ENCODE measurements at places on chromosomes 7 and 10. TPM values are rescaled to one million over a fixed set of nuclear protein-coding genes. Genes with fewer than 3 reads are reported as not detected.

DNA sequence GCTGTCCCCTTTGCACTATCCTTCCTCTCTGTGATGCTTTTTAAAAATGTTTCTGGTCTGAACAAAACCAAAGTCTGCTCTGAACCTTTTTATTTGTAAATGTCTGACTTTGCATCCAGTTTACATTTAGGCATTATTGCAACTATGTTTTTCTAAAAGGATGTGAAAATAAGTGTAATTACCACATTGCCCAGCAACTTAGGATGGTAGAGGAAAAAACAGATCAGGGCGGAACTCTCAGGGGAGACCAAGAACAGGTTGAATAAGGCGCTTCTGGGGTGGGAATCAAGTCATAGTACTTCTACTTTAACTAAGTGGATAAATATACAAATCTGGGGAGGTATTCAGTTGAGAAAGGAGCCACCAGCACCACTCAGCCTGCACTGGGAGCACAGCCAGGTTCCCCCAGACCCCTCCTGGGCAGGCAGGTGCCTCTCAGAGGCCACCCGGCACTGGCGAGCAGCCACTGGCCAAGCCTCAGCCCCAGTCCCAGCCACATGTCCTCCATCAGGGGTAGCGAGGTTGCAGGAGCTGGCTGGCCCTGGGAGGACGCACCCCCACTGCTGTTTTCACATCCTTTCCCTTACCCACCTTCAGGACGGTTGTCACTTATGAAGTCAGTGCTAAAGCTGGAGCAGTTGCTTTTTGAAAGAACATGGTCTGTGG, 11.4 kb upstream of the CSGALNACT2 start:
- DNase-seq: no peak

- no peak for DNase-seq
These were observed 114.8 kb upstream of the ARID5B start for GRCh38 chr10:61786728-61787127.

DNA sequence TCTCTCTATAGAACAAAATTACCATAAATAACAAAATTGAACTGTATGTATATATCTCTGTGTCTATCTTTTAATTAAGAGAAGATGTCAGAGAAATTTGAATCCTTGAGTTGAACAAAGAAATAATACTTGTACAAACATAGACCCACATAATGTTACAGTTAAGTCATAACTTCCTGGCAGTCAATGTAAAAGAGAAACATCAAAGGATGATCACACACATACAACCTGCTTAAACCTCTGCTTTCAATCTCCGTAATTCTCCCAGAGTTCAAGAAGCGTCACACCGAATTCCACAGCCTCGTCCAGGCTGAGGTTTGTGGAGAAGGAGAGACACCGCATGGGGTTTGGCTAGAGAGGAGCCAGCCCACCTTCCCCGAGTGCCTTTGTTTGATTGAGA, 40.1 kb upstream of the LRRC4 start:
- DNase-seq: no peak

- DNase-seq: no peak
These were observed 245.7 kb downstream of the TCERG1L start for GRCh38 chr10:131065673-131066305.

DNA sequence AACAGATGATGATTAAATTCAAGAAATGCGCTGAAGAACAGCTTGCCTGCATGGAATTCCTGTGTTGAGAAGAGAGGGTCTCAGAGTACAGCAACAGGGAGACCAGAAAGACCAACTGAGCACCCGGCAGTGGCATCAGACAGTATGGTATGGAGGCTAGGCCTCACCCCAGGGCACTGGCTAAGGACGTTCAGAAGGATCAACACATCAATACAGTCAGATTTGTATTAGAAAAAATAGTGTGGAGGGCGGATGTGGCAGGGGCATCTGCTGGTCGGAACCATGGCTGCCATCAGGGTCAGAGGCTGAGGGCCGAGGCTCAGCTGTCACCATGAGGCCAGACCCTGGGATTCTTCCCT, 142.1 kb downstream of the ADARB2 start:
- DNase-seq: peak; percentile 24

GRCh38 chr7:35359423-35359822, 105.5 kb upstream of the TBX20 start:
- no peak for DNase-seq

DNA sequence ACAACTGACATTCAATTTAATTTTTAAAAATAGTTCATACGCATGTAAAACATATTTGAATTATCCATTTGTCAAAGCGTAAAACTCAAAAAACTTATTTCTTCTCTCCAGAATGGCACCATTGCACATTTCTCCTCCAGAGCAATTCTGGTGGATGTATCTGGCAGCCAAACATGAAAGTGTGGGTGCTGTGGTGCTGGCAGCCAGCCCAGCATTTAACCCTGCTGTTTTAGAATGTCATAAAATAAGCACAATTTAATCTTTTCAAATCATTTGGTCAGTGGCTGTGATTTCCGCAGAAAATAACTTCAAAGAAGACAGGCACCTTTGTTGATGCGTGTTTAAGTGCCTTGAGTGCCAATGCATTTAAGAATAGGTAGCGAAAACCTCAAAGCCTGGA, 302.7 kb upstream of the MEOX2 start:
- no peak for DNase-seq

DNA sequence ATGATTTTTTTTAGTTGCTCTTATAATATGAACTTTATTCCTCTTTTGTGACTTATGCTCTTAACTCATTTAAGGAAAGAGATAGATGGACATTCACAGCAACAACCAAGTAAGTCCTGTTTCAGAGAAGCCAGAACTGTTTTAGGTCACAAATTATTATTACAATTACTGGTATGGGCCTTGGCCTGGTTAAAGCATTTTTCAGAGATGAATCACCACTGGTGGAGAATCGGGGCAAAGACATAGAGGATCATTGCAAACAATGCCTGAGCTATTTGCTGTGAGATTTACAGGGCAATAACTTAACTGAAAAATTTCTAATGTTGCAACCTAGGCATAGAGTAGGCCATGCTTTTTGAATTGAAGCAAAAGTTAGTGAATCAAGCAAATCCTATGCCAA, 138.0 kb upstream of the YAE1 start:
- no peak for DNase-seq

GRCh38 chr10:21368022-21368582, 157.4 kb downstream of the SKIDA1 start:
- DNase-seq: no peak

GRCh38 chr7:149811221-149811620, 27.0 kb upstream of the ZNF862 start:
- no peak for DNase-seq

- peak; percentile 87 for DNase-seq
These were observed 76.0 kb upstream of the NKX6-2 start for GRCh38 chr10:132861884-132862461.

DNA sequence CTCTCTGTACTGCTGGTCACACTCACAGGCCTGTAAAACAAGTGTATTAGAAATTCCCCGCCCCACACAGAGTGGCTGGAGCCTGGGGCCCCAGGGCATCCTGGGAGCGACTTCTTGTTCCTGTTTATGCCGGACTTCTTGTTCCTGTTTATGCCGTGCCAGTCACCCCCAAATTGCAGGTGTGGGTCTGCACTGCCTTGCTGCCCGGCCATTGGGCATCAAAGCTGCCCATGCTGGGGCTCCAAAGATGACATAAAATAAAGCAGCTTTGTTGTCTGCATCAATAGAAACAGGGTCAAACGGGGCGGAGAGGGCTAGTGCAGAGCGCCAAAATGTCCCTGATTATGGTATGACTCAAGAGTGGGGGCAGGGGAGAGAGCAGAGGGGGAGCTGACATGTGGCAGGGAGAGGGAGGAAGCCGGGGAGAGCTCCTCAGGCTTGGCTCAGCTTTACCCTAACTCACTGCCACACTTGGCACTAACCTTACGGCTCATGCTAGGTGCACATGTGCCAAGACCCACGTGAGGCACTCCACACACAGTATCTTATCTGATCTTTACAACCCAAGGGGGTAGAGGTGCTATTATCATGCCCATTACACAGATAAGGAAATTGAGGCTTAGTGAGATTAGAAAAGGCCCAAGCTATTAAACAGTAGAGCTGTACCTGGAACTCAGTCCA, 98.4 kb downstream of the PIP4K2A start:
- no peak for DNase-seq

GRCh38 chr10:19578571-19578970, 237.7 kb upstream of the PLXDC2 start:
- no peak for DNase-seq

DNA sequence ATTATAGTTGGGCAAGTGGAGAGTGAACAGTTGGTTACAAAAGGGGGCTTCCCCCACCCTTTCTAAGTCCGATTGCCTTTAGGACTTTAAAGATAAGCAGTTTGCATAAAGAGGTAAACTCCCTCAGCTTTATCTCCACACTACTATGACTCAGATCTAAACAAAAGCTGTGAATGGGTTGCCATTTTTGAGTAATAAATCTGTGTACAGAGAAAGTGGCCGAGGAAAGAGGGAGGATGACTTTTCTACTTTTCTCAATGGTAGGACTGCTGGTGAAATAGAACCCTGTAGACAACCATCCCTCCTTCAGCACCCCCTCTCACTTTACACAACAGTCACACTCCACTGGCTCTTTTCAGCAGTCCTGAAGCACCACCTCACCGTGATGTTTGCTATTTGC, 71.2 kb downstream of the DNMBP start:
- DNase-seq: no peak

DNA sequence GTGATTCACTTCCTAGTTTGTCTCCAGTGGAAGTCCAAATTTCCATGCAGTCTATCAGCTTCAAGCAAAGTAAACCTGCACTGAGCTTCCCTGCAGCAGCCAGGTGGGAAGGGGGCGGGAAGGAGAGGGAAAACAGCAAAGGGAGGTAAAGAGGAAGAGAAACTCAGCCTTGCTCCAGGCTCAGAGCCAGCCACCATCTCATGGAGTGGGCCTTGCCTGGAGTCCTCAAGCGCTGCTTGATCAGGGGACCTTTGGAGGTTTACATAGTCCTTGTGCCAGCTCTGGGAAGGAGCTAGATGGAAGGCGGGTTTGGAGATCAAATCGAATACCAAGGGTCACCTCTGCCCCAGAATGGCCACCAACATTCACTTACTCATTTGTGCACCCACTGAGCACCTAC, 7.4 kb downstream of the CRTAC1 start:
- no peak for DNase-seq

DNA sequence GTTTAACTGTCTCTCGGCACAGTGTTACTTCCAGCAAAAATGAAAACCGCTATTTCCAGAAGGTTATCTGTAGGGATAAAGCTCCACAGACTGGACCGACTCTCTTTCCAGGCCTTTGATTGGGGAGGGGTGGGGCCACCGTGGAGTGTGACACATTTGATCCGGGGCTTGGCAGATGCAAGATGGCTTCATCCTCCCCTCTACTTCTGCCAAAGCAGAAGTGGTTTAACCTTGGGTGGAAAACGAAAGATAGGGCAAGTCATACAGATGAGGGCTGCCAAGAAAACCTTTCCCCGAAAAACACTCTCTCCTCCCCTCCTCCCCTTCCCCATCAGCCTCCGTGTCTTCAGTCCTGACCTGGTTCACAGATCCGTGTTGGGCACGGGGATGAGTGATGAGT, 139.7 kb upstream of the SH2B2 start:
- DNase-seq: no peak

- DNase-seq: no peak
These were observed 39.4 kb downstream of the GBX1 start for GRCh38 chr7:151128144-151128543.

DNA sequence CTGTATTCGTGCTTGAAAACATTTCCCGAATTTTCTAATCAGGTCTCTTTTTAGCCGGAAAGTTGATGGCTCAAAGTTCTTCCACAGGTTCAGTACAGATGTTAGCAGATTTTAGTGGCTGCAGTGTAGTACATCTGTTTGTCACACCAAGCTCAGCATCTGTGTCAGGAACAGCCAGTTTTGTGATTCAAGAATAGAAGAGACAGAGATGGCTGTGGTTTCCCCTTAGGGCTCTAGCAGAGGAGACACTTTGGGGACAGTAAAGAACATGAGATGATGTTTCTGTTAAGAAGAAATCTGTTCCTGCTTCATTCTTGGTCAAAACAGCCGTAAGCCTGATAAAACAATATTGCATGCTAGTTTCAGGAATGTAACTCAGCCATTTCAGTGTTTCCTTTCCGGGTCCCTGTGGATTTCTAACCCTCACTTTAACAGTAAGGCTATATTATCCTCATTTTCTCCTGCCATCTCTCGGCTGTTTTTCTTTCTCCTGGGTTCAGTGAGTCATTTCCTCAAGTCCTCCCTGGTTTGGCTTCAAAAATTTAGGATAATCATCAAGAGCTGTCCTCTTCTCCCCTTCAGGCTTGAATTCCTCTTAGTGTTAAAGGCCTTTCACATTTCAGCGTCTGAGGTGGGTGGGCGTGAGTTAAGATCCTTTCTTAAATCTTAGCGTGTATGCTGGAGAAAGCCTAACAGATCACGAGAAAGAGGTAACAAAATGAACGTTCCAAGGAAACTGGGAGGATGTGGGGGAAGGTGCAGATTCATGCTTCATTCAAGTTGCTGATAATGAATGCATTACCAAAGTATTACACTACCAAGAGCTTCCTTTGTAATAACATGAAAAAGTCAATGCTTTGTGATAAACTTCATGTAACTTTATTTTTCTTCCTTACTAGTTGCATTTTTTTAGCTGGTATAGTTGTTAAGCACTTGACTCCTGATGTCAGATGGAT, 37.1 kb upstream of the BICC1 start:
- DNase-seq: no peak

GRCh38 chr10:104309980-104310978, 28.0 kb downstream of the ITPRIP start:
- peak; percentile 90 for DNase-seq

DNA sequence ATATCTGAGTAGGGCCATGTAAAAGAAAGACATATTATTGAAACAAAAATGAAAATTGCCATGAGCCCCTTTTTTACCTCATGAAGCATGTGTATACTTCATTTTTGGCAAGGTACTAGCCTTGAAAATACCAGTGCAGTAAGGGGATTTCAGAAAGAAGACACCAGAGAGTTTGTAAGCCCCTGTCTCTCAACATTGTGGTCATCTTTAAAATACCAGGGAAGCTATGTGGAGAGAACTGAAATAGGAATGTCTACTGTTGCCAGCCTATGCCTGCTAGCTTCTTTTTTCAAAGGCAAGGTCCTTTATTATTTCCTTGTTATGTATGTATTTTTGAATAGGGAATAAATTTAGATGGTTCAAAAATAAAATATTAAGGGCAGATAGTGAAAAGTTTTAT, 57.8 kb downstream of the CASD1 start:
- DNase-seq: no peak

EFCAB10 gene
- not detected for total RNA-seq

NUDT13 gene
- total RNA-seq: 1.7 TPM

SEM1 gene
- total RNA-seq: 40.4 TPM

SCRN1 gene
- 36.9 TPM for total RNA-seq

CCDC3 gene
- total RNA-seq: 122 TPM

KIAA1217 gene
- 74.8 TPM for total RNA-seq

SPDYE16 gene
- not detected for total RNA-seq

IFIT1B gene
- not detected for total RNA-seq

NPC1L1 gene
- 0.29 TPM for total RNA-seq

KMT2C gene
- total RNA-seq: 83.4 TPM

COL28A1 gene
- total RNA-seq: 0.22 TPM

HNRNPF gene
- 184 TPM for total RNA-seq

FAM25G gene
- total RNA-seq: not detected

Measured in mesenteric fat pad (tissue), 1 donor.